ENCODE measurements at places on chromosomes 1 and 21.

DNA sequence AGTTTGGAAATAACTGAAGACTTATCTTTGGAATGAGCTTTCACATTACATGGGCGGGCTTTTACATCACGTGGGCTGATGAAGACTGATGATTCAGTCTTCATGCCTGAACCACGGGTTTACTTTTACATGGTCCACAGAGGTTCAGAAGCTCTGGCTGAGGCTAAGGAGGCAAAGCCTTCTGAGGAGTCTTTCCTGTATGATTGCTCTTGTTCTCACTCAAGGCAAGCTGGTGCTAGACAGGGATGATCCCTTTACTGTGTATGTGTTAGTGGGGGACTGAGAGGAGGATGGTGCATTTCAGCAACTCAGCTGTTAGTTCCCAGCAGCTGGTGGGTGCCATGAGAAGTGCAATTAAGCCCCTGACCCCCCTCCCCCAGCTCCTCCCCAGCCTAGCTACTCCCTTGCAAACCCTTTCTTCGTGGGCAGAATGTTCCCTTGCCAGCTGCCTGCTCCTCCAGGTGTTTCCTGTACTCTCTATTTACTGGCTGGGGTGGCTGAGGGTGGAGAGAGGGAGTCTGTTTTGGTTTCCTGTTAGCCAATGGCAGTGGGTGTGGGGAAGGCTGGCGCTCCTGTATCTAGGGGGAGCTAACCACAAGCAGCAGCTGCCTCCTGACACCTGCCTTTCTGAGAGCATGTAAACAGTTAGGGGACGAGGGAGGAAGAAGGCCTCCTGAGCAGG, 15.4 kb downstream of the BTG2 start:
- no peak for DNase-seq

DNA sequence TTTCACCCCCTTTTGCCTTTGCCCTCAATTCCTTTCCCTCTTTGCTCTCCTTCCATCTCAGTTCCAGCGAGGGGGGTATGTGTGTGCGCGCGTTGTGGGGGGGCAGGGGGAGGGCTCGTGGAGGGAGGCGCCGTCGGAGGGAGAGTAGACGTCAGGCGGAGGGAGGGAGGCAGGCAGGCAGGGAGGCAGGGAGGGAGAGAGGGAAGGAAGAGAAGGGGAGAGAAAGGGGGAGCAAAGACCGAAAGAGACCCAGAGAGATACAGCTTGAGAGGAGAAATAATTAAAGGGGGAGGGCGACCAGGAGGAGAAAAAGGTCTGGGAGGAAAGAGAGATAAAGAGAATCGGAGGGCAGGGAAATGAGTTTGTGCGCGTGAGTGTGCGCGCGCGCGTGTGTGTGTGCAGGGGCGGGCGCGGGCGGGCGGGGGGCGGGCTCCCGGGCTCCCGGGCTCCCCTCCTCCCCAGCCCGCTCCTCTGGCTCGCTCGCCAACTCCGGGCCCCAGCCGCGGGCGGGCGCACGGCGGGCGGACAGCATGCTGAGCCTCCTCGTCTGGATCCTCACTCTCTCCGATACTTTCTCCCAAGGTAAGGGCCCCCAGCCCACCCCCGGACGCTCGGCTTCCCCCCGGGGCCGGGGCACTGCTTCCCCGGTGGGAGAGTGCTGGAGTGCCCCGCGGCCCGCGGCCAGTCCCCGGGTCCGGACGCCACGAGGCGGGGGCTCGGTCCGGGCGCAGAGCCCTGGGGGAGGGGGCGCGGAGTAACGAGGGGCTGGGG, at the start of gene KIRREL1:
Gene KIRREL1 (plus strand): TSS at position 499 of the 771 bp plus-strand sequence. CDS start 32 bp downstream, at position 531.
- DNase-seq: no peak

- no peak for DNase-seq
Measured at GRCh38 chr1:3879787-3880428, 20.2 kb downstream of the C1orf174 start.

- peak; percentile 71 for DNase-seq
Measured at GRCh38 chr1:9721606-9722377, 70.3 kb downstream of the PIK3CD start.

GRCh38 chr1:26597629-26598039, 68.1 kb downstream of the RPS6KA1 start:
- DNase-seq: no peak

GRCh38 chr1:19315378-19316198, 3.5 kb downstream of the SLC66A1 start:
- no peak for DNase-seq

- no peak for DNase-seq
Measured at GRCh38 chr1:6004412-6005123, 12.3 kb upstream of the NPHP4 start.

DNA sequence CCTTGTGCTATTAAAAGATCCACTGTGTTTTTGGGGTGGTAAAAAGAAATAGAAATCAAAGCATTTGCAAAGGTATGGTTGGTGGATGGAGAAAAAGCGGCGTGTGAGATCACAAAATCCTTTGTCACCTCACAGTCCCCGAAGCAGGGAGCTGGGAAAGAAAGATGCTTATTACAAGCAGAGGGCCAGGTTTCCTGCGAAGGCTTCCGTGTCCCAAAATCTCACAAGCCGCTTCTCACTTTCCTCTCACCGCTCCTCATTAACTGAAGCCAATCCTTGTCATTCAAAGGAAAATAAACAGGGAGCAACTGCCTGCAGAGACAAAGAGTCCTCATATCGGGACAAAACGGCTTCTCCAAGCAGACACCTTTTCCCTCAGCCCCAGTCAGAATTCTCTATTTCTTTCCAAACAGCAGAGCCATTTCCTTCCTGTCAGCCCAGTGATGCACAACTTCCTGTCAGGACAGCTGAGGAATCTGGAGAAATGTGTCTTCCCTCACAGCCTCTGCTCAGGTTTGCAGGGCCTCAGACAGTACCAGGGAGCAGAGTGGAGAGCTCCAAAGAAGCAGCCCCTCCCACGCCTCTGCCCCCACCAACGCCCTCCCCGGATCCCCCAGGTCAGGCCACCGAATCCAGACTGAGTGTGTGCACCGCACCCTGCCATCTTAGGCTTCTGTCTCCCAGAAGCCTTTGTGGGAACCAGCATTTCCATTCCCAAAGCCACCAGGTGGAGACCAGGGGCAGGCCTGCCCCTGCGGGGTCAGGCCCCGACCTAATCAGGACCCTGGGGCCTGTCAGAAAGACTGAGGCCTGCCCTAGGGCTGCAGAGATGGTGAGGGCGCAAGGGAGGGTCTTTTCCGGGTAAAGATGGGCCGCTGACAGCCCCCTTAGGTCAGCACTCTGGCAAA, 29.6 kb downstream of the KCNN3 start:
- no peak for DNase-seq

DNA sequence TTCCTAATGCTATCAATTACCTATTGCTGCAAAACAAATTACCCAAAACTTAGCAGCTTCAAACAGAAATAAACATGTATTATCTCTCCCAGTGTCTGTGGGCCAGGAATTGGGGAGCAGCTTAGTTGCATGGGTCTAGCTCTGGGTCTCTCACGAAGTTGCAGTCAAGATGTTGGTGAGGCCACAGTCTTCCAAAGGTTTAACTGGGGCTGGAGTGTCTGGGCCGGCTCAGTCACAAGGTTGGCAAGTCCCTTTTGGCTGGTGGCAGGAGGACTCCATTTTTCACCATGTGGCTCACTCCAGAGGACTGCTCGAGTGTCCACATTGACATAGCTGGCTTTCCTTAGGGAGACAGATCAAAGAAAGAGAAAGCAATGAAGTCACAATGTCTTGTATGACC, 5.0 kb upstream of the LRP8 start:
- DNase-seq: no peak

DNA sequence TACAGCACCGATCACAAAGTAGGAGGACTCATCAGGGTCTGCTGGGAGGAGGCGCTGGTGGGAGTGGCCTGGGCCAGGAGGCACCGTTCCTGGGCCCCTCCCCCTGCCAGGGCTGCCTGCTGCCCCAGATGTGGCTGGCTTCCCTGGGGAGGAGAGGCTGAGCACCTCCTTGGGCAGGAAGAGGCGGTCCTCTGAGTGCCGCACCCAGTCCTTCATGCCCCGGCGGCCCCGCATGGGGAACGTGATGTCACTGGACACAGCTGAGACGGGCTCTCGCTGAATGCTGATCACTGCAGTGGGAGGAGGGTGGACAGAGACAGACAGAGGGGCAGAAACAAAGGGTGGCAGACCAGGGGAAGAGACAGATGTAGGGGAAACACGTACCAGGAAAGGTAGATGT, 24.8 kb downstream of the ADGRB2 start:
- no peak for DNase-seq

- no peak for DNase-seq
Measured at GRCh38 chr1:52904927-52905698, 16.4 kb downstream of the ECHDC2 start.

DNA sequence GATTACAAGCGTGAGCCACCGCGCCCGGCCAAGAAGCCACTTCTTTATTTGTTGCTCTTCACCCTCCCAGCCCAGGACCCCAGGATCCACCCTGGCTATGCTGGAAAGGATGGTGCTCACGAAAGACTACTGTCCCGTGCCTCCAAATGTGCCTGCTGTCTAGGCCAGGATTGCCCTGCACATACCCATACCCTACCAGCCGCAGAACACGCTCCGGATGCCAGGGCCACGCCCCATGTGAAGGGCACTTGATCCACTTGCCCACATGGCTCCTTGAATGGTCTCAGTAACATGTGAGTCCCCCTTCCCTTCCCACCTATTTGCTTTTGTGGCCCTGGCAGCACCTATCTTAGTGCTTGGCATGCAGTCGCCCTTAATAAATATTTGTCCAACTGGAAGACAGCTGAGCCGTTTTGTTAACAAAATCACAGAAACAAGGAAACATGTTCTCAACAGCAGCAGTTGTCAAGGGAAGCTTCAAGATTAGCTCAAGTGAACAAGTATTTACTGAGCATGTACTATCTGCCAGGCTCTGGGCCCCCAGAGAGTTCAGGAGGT, 13.8 kb upstream of the UBXN10 start:
- DNase-seq: no peak

GRCh38 chr1:56464294-56464693, 115.1 kb downstream of the PLPP3 start:
- DNase-seq: no peak

GRCh38 chr1:156115514-156116374, 1.2 kb downstream of the LMNA start:
- DNase-seq: no peak

GRCh38 chr1:26602378-26602959, 72.9 kb downstream of the RPS6KA1 start:
- peak; percentile 13 for DNase-seq

DNA sequence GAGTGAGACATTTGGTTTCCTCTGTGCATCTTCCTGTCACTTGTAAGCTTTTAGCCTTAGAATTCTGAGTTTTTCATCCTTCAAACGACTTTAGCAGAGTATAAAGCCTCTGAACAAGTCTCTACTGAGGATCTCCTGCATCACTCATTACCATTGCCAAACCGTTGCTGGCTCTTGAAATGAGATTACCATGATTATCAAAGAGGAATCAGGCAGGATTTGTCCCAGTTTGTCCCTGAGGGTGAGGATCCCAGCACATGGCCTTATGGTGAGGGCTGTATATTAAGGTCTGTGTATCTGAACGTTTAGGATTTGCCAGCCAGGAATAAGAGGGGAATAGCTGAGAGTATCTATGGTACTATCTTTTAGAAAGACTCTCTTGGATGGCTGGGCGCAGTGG, 169.5 kb upstream of the L1TD1 start:
- DNase-seq: no peak

DNA sequence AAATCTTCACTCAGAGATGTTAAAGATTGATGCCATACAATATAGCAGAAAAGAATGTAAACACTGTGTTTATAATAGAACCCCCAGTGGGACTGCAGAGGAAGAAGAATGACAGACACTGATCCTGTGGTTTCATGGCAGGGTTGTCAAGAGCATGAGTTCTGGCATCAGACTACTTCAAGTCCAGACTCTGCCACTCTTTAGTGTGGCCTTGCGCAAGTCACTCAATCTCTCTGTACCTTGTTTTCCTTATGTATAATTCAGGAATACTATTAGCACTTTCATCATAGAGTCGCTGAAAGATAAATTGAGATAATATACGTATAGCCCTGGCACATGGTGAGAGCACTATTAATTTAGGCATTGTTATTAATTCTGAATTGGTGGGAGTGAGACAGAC, 38.5 kb upstream of the BCL9 start:
- no peak for DNase-seq

Data from stimulated activated CD8-positive, alpha-beta memory T cell treated with anti-CD3 and anti-CD28 coated beads, Interleukin-15, amount 100 ng/mL, for 1 hour (primary cell).